ENCODE measurements at places on chromosomes 16 and 17.

- DNase-seq, result no peak
Measured at GRCh38 chr17:20074489-20074888, 65.3 kb downstream of the SPECC1 start.

DNA sequence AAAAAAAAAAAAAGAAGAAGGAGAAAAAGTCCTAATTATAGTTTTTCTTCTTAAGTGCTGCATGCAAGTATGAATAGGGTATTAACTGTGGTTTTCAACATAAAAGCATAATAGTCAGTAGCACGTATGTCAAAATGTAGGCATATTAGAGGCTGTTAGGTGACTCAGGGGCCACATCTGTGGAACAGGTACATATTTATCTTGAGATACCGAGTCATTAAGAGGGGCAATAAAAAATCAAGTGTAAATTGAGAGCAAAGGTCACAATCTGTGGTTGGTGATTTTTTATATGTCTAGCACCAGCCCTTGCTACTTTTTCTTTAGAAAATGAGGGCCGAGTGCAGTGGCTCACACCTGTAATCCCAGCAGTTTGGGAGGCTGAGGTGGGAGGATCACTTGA is 1113.8 kb upstream of the RBFOX1 start:
- no peak for DNase-seq

GRCh38 chr16:11329071-11329491 is 16.2 kb upstream of the RMI2 start:
- DNase-seq, result no peak

DNA sequence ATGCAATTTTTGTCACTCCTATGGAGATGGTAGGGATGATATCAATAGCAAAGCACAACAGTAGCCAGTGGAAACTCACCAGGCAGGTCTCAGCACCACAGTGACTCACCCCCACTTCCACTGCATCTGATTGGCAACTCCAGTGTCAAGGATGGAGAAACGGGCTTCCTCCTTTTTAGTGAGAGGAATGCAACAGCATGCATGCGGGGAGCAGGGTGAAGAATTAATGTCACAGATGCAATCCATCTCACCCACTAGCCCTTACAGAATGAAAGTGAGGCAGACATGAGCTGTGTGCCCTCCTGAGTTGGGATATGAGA is 467.0 kb upstream of the C16orf82 start:
- DNase-seq, result no peak

GRCh38 chr17:7113273-7114071 is 1.1 kb downstream of the ASGR2 start:
- no peak for DNase-seq

GRCh38 chr17:77877036-77877435 is 81.5 kb upstream of the TNRC6C start:
- DNase-seq, result no peak

- no peak for DNase-seq
Measured at GRCh38 chr17:42673266-42673884, 3.4 kb downstream of the PLEKHH3 start.

- no peak for DNase-seq
Measured at GRCh38 chr16:1026057-1026783, 44.6 kb downstream of the SOX8 start.
